ENCODE measurements at places on chromosomes 5 and 9.

- no peak for DNase-seq
Measured at GRCh38 chr5:174191850-174192655, 146.5 kb downstream of the NSG2 start.

GRCh38 chr5:175252234-175252805, 191.7 kb downstream of the DRD1 start:
- DNase-seq = no peak

DNA sequence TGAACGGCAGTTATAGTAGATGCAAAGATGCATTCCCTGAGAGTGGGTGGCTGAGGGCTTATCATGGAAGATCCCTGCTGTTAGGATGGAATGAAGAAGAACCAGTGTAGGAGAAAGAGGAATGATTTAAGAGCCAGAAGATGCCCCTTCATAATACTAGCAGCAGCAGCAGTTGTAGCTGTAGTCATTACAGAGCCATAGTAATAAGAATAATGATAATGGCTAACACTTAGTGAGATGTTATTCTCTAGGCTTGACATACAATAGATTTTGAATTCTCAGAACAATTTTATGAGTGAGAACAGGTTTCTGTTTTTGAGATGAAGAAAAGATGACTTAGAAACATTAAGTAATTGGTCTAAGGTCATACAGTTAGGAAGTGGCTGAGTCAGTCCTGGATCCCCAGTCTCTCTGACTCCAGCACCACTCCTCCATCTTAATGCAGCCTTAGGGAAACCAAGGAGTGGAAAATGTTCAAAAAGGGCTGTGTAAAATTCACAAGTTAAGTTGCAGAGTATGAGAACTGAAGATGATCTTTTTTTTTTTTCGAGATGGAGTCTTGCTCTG, 459.4 kb upstream of the SGCD start:
- DNase-seq = no peak

DNA sequence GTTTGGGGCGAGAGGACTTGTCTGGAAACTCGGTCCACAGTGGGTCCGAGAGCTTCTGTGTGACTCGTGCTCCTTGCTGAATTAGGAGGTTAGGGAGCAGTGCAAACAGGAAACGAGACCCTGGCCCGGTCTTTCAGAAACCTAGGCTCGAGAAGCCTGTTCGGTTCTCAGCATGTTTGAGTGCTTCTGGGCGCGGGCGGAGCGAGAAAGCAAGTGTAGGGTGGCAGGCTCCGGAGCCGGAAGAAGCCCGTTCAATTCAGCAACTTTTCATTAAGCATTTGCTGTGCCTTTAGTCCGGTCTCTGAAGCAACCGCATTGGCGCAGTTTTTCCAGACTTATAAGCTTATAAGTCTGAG, 547 bp downstream of the CLTA start:
- peak; percentile 23 for DNase-seq

DNA sequence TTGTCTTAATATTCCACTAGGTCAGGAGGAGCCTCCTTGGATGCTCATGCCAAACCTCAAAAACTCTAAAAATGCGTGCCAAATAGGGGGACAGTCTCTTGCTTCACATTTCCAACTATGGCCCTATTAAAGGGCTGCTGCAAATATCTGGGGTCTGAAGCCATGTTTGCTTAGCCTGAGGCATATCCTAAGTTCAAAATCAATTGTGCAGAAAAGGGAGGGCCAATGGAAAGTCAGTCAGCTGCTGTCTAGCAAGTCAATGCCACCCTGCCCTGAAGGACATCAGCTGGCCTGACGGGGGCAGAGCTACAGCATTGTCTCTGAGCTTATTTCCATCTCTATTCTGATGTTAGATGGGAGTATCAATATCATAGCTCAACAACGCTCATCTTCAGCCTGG, 93.6 kb downstream of the SH3TC2 start:
- no peak for DNase-seq

DNA sequence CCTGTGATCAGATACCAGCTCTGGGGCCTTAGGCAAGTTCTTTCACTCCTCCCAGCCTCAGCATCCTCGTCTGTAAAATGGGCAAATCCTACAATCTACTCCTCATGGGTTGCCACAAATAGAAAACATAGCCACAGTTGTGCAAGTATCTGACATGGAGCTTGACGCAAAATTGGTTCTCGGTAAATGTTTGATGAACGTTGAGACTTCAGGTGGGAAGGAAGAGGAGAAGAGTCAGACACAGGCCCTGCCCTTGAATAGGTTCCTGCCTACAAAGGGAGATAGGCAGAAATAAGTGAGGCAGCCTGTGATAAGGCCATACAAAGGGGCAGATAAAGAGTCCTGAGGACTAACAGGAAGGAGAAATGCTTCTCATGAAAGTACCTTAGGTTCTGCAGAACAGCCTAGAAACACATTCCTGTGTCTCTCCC, 26.1 kb upstream of the CPEB4 start:
- no peak for DNase-seq

GRCh38 chr5:21199087-21199486, 1211.1 kb upstream of the CDH18 start:
- DNase-seq = no peak

All from RWPE1 (cell line).